Panc1 (cell line): ENCODE measurements at places on chromosomes 6 and 20. TPM values are rescaled to one million over a fixed set of nuclear protein-coding genes. Genes with fewer than 3 reads are reported as not detected.

DNA sequence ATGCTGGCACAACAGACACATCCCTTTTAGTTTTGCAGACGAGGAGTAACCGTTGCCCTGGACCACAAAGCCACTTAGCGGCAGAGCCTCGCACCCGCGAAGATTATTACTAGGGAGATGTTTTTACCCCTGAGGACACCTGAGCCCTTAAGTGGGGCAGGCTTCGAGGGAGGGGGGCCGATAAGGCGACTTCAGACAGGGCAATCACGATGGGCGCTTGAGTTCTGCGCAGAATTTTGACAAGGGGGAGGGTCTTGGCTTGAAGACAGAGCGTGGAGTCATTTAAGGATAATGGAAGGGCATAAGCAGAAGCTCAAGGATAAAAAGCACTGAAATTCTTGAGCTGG is 650 bp upstream of the TTK start:
- no peak for DNase-seq
- peaks cover 13% of the 10 kb centered on the region for H3K4me1 ChIP-seq
- H3K27ac ChIP-seq, result peak overlapping the region; percentile 87

The BFSP1 gene
- 6.9 TPM for total RNA-seq

DNA sequence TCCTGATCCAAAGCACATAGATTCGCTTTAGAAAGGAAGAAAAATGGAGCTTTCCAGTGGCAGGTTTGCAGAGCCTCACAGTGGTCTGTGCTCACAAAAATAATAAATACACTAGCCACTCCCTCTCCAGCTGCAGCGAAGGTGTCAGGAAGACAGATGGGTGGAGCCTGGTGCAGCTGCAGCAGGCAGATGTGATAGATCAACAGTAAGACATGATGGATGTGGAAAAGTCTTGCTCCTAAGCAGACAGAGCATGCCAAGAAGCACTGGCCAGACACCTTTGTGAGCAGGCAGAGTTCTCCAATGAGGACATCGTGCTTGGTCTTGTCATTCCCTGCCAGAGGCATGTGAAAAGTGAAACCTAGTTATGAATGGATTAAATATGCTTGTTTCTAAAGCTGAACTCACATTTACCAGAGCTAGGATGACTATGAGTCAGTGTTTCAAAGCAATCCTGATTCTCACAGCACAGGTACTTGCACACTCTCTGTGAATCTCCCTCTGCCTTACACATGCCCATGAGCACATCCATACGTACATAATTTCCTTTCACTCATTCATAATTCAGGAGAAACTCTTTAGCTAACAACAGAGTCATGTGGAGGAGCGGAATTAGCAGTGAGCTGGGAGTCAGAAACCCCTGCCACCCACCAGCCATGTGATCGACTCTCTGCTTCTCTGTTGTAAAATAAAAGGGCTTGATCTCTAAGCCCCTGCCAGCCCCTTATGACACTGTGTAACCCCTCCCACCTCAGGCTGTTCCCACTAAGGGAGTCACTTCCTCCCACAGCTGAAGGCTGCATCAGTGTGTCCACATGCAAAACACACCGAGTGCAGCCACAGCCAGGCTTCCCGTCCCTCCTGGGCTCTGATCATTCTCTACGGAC is 111.2 kb downstream of the SCML4 start:
- no peaks in the 10 kb centered on the region; the same call in 1 of the 2 replicates for H3K4me1 ChIP-seq
- H3K36me3 ChIP-seq, result no peaks in the 10 kb centered on the region
- no peak overlapping the region for H3K27ac ChIP-seq
- no peak overlapping the region for H3K4me3 ChIP-seq

DNA sequence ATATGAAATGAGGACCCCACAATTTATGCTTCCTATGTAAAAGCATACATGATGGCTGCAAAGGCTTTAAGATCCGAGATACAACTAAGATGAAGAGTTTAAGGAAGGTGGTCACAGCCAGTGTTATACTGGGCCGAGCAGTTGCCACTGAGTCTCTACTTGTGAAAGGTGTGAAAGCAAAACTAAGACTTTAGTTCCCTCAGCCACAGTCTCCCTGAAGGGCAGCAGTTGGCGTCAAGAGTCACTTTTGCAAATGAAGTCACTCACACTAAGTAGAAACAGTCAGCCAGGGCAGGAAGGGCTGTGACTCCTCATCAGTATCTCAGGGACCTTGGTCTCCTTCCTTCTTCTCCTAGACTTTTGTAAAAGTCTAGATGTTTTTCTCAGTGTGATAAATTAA is 191.6 kb upstream of the MCHR2 start:
- H3K4me1 ChIP-seq, result no peaks in the 10 kb centered on the region
- no peak overlapping the region for H3K4me3 ChIP-seq
- H3K27ac ChIP-seq, result no peak overlapping the region

The ITPR3 gene
- 65.8 TPM for total RNA-seq

The SMLR1 gene
- 0.08 TPM for total RNA-seq

The SLCO4A1 gene
- 167 TPM for total RNA-seq

DNA sequence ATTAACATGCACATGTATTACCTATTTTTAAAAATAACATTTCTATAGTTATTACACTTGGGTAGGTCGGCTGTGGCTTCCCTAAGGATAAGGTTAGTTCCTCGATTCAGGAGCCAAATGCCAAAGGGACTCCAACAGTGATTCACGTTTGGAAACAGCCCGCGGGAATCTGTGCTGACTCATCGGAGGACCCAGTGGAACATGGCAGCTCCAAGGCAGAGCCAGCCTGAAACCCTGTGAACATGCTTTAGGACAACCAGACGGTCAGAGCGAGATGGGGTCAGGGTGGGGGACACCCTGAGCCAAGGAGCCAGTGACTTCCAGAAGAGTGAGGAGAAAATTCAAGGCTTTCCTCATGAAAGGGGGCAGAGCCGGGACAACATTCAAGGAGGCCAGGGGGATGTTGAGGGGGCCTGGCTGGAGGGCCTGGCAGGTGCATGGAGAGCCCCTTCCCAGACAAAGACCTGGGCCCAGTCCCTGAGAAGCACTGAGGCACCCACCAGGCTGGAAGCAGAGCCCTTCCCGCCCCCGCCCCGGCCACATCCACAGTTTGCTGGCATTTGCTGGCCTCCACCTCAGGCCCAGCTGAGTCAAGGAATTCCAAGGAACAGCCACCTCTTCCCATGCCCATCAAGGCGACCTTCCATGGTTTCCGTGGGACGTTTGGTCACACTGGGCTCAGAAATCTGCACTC is 133.2 kb downstream of the SNX5 start:
- H3K4me1 ChIP-seq, result peaks cover 14% of the 10 kb centered on the region
- H3K27ac ChIP-seq, result peak overlapping the region; percentile 70
- DNase-seq, result peak; percentile 51
- H3K4me3 ChIP-seq, result no peak overlapping the region
- no peaks in the 10 kb centered on the region for H3K27me3 ChIP-seq

GRCh38 chr6:156980515-156980914 is 203.3 kb downstream of the ARID1B start:
- H3K27ac ChIP-seq, result no peak overlapping the region
- no peak for DNase-seq
- H3K4me1 ChIP-seq, result peaks cover 43% of the 10 kb centered on the region
- H3K36me3 ChIP-seq, result no peaks in the 10 kb centered on the region

DNA sequence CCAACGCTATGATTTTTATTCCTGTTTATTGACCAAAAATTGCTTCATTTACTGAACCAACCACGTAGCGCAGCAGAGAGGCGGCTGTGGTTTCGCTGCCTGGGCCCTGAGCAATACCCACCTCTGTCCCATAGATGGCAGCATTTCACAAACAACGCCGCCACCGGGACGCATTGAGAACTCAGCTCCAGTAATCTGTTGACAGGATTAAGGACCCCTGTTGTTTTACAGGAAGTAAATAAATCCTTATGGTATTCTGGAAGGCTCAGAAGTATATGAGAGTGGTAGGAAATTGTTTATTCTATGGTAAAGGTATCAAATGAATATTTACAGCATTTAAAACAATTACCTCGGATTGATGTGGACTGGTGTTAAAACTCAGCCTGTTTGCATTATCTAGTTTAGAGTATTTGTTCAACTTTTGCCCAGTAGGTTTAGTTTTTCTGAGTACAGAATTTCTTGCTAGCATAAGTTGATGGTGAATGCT is 547.9 kb upstream of the SLC35B3 start:
- H3K4me1 ChIP-seq, result peaks cover 11% of the 10 kb centered on the region; the same call in 1 of the 2 replicates
- no peaks in the 10 kb centered on the region for H3K27me3 ChIP-seq
- H3K4me3 ChIP-seq, result no peak overlapping the region
- H3K27ac ChIP-seq, result peak overlapping the region; percentile 48; the same call in 1 of the 2 replicates

- no peaks in the 10 kb centered on the region for H3K27me3 ChIP-seq
- H3K4me1 ChIP-seq, result no peaks in the 10 kb centered on the region
- no peaks in the 10 kb centered on the region for H3K36me3 ChIP-seq
- peak; percentile 17 for DNase-seq
- no peak overlapping the region for H3K4me3 ChIP-seq
These were observed 97.5 kb downstream of the AIG1 start for GRCh38 chr6:143158113-143158581.

- H3K4me3 ChIP-seq, result peak overlapping the region; percentile 92
- peak overlapping the region; percentile 95 for H3K27ac ChIP-seq
- no peaks in the 10 kb centered on the region for H3K27me3 ChIP-seq
- H3K36me3 ChIP-seq, result peaks cover 2% of the 10 kb centered on the region; the same call in 1 of the 2 replicates
These were observed 926 bp downstream of the PEX3 start for GRCh38 chr6:143451531-143451930.

- no peaks in the 10 kb centered on the region for H3K36me3 ChIP-seq
- no peak overlapping the region for H3K27ac ChIP-seq
- H3K4me1 ChIP-seq, result no peaks in the 10 kb centered on the region
- no peak for DNase-seq
- H3K4me3 ChIP-seq, result no peak overlapping the region
These were observed 1022.2 kb upstream of the GJE1 start for GRCh38 chr6:141110481-141110880.

The TAB2 gene
- 47.2 TPM for total RNA-seq

- H3K36me3 ChIP-seq, result no peaks in the 10 kb centered on the region
- no peaks in the 10 kb centered on the region for H3K4me1 ChIP-seq
- no peak overlapping the region for H3K27ac ChIP-seq
These were observed 28.6 kb downstream of the CST8 start for GRCh38 chr20:23519556-23519955.
